ENCODE measurements at places on chromosomes 3 and 15. TPM values are rescaled to one million over a fixed set of nuclear protein-coding genes. Genes with fewer than 3 reads are reported as not detected.

DNA sequence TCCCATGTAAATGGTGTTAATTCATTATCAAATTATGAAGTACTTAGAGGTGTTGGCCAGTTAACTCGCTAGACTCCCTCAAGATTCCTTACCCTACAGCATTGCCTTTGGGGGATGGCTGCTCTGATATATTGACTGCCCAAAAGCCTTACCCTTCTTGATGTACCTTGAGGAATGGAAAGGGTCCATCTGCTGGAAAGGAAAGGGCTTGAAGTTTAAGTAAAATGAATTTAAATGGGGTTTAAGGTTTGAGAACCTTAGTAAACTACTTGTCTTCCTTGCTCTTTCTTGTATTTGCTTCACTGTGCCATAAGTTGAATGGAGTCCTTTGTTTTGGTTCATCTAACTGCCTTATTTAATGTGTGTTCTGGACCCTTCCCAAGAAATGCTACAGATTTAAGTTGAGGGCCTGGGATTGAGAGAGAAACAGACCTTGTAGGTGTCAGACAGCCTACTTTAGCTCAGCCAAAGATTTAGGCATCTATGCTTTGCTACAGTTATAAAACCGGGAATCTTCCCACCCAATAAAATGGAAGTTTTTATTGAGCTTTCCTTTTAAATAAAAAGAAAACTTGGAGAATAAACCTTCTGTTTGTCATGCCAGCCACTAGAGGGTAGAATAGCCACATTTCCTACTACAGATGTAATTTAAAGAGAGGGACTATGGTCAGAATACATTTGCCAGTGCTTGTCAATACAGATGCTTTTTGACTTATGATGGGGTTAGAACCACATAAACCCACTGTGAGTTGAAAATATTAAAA, 25.3 kb downstream of the CMSS1 start:
- no peak for DNase-seq

GRCh38 chr3:51934991-51935885, 6.5 kb downstream of the RRP9 start:
- no peak for DNase-seq

GRCh38 chr15:62079594-62079993, 12.8 kb downstream of the C2CD4A start:
- no peak for DNase-seq

GRCh38 chr15:98658831-98659699, 10.7 kb downstream of the IGF1R start:
- DNase-seq: no peak

Gene HIGD2B
- not detected for polyA plus RNA-seq

Gene FANCI
- polyA plus RNA-seq: 35.5 TPM

Gene BLM
- polyA plus RNA-seq: 13.6 TPM

Gene LSM3
- 15.6 TPM for polyA plus RNA-seq

Gene ARGFX
- polyA plus RNA-seq: not detected

Gene RASL12
- 6.2 TPM for polyA plus RNA-seq

Measured in renal pelvis (tissue), 12 donors.